Stimulated activated CD4-positive, alpha-beta T cell treated with anti-CD3 and anti-CD28 coated beads, TNF-alpha, amount 100 ng/mL, for 1 hour (primary cell): ENCODE measurements at places on chromosomes 2 and 18.

DNA sequence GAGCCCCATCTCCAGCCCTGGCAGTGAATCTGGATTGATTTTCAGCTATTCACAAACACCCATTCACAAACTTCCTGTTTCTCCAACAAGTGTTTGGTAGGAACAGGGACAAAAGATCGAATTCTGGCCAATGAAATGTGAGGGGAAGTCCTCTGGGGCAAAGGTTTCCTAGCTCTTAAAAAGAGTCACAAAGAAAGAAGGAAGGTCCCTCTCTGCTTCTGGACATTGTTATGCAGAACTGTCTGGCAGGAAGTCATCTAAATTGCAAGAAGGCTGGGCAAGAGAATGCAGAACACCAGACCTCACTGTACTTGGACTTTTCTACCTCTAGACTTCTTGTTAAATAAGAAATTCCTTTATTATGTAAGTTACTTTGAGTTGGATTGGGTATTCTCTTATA, 137.3 kb downstream of the CCDC148 start:
- no peak for DNase-seq

DNA sequence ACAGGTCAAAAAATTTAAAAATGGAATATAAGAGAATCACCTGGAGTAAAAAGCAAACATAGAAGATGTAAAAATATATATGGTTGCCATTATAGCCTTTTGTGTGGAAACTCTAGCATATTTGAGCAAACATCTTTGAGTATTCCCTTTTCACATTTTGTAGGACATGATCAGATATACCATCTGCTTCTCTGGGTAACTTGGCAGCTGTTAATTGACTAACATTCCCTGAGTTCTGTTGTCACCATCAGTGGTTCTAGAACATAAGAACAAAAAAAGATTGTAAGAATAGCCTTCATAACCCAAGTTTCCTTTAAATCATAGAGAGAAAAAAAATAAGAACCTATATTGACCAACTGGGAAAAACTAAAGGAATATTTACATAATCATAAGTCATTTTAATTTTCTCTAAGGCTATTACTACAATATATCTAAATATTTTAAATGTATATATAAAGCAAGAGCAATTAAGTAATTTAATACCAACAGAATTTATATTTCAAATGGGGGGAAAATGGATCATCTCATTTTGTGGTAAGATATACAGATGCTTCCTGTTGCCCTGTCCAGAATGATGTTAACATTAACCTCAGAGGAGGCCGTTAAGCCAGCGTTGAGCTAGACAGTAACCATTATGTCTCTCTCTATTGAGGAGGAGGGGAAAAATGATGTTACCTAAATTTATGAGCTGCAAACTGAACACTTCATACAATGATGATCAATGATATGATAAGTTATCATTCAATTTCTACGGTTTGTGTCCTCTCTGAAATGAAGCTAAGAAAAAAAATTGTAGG, 9.8 kb upstream of the INO80D start:
- no peak for DNase-seq

DNA sequence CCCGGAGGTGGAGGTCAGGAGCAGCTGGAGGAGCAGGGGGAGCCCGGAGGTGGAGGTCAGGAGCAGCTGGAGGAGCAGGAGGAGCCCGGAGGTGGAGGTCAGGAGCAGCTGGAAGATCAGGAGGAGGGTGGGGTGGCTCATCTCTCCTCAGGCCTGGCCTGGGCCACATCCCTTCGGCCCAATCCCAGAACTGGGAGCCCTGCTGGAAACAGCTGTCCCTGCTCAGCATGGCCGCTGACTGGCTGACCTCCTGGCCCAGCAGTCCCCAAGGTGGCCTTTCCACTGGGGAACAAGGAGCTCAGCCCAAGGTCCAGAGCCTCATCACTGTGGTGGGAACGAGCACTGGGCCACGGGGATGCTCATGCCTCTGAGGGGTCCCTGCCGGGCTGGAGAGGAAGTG, 66.6 kb upstream of the LAPTM4A start:
- no peak for DNase-seq

DNA sequence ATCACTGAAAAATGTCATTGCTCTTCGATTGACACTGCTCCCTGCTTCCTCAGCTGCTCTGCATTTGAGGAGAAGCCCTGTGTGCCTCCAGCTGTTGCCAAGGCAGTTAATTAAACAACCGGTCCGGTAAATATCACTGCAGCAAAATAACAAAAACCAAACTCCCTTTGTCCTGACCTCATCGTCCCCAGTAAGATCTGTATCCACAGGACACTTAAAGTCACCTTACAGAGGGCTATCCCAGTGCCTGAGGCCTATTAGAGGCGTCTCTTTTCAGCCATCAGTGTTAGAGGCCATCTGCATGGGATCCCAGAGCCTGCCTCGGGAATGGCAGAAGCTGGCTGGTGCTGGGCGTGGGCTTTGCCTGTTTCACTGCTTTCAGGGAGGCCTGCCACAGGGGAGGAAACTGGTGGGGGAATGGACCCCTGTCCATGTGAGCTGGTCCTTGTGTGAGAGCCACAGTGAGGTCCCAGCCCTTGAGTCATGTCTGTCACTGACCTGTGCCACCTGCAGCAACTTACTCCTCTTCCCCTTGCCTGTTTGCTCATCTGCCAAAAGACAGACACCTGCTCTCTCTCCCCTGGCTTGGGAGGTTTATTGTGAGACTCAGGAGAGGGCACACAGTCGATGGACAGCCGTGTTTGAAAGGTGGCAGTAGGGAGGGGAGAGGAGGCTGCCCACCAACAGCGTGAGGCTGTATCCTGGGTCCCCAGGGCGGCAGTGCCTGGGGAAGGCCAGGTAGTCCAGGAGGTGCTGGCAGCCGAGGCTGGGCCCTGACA, 117.7 kb upstream of the MCFD2 start:
- DNase-seq: no peak

DNA sequence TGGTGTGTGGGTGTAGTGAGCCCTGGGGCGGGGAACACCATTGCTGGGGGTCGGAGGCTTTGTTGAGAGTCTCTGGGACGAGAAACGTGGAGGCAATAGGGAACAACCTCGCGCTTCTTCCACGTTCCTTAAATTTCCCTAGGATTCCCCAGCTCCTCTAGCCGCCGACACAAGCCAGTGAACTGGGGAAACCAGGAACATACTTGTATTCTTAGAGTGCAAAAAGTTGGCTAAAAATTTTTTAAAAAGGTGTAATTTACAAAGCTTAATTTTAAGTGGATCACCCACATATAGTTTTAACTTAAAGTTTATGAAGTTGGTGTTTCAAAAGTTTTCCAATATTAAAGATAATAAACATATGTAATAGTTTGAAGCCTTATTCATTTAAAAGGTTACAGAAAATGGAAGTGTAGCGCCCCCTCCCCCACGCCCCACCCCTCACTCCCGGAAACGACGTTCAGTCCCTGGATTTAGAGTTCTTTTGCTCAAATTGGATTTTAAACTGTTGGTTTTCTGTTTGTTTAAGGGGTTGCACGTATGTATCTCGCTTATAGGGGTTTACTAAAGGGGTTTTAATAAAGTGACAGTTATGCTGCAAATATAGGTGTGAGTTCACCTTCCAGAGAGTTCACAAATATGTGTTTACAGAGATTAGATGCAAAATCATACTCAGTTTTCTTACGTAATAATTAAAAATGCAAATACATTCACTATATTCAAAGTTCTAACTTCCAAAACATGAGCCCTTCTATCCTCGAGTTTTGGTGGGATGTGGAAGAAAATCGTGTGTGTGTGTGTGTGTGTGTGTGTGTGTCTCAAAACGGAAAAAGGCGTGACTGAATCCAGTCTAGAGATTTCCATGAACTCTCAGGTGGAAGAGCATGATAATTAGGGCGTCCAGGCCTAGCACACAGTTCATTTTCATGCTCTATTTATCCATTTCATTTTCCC, 872 bp downstream of the DSG2 start:
- DNase-seq: no peak

GRCh38 chr2:74091391-74091790, 56.3 kb downstream of the BOLA3 start:
- DNase-seq: no peak

DNA sequence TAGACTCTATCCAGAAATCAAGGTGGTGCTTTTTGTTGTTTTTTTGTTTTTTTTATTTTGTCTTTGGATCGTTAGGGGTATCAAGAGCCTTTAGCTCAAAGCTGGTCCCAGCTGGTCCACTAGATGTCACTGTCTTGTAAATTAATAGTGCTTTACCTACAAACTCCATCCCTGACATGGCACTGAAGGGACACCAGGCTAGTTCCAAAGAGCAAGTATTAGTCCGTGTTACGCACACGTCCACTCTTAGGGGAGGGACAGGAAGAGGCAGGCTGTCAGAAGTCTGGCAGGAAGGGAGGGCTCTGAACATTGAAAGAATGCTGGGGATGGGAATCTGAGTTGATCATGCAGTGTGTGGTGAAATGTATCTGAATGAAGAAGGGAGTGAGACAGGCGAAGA, 85.9 kb upstream of the CCBE1 start:
- no peak for DNase-seq

DNA sequence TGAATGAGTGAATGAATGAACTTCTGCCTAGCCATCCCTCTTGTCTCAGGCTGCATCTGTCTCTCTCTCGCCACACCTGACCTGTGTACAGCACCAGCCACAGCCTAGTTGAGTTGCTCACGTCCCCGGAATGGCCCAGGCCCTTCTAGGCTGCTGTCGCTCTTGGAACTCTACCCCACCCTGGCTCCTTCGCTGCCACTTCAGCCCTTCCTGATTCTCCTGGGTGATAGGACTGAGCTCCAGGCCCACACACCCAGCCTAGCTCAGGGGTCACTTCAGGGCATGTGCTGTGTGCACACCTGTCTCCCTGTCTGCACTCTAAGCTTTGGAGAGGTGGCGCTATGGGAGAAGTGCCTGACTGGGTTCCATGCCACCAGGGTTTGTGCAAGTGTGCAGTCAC, 236.6 kb downstream of the GLI2 start:
- no peak for DNase-seq

GRCh38 chr2:31384771-31385276, 29.7 kb downstream of the XDH start:
- no peak for DNase-seq

- DNase-seq: no peak
These were observed 5.4 kb upstream of the MTCL1 start for GRCh38 chr18:8699948-8700347.

DNA sequence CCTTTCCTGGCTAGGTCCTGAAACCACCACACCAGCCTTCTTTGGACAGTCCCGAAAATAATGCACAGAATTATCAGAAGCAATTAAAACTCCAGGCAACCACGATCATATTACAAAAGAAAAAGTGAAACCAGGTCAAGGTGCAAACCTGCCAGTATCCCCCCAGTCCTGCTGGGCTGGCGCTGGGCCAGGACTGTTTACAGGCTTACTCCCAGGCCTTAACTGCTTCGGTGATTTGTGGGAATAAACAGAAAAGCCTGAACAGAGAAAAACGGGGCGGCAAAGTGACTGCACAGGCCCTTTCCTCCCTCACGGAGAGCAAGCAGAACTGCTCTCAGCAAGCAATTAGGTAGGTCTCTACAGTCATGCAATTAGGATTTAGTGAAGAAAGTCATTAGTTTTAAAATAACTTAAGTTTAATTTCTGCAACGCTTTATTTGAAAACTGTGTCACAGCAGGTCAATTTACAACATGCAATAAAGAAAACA, 1.3 kb downstream of the HDAC4 start:
- DNase-seq: no peak

DNA sequence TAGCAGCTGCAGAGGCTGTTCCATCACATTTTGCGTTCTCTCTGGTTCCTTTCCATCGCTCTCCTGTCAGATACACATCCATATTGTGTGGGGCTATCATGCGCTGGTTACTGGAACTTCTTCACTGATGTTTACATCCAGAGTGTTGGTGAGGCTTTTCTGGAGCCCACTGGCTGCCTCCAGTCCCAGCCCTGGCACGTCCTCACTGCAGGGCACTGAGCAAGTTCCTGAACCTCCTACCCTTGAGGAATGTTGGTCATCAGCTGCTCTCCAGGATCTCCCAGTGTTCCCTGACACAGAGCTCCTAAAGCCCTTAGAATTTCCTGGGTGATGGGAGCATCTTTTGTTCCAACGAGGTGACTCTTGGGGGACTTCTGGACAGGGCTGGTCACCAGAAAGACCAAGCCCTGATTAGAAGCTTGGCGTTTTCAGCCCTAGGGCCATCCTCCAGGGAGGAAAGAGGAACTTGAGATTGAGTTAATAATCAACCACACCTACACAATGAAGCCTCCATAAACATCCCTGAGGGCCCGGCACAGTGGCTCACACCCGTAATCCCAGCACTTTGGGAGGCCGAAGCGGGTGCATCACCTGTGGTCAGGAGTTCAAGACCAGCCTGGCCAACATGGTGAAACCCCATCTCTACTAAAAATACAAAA, 81.3 kb downstream of the TFCP2L1 start:
- no peak for DNase-seq

DNA sequence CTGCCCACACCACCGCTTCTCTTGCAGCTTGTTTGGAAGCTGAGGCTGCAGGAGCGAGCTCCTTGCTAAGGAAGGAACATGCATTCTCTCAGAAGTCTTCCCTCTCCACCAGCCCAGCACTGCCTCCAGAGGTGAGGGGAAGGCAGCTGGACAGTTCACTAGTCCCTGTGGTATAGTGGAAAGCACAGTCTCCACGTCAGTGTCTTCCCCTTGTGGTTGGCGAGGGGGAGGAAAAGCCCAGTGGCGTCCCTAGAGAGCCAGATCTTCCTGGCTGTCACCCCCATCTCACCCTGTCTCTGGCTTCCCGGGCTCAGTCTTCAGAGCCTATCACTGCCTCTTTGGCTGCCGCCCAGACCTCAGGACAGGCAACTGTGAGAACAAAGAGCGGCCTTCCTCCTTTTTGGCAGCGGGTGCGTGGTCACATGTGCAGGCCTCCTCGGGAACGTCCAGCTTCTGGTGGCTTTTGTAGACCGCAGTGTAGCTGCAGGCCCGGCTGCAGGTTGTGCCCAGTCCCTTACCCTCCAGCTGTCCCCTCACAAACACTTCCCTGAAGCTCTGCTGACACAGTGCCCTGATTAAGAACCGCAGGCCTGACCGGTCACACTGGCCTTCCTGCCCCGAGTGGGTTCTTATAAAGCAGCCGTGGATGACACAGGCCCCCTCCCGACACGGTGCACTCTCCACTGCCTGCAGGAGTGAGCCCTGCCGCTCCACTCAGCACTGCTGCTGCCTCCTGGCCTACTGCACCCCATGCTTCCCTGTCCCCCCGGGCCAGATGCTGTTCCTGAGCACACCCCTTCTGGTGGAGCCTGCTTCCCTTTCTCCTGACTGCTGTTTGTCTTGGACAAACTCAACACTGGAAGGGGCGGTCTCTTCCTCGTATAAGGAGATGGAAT, 90.9 kb downstream of the RNF144A start:
- DNase-seq: no peak

GRCh38 chr2:62216616-62217015, 20.7 kb downstream of the B3GNT2 start:
- DNase-seq: no peak

DNA sequence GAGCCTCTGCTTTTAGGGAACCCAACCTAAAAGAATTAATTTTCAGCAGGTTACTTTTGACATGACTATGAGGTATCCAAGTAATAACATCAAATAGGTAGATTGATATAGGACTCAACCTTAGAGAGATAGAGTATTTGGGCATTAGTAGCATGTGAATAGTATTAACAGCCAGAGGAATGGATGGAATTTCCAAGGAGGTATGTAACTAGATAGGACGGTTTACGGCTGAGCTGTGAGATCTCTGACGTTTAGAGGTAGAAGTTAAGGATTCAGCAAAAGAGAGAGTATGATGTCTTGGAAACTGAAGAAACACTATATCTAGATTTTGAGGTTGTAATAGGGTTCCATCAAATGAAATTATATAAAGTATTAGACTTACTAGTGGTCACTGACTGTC, 70.3 kb downstream of the HNMT start:
- no peak for DNase-seq
